ENCODE measurements at places on chromosomes 2 and 18. TPM values are rescaled to one million over a fixed set of nuclear protein-coding genes. Genes with fewer than 3 reads are reported as not detected.
A peak's percentile ranks its signal among the peaks of the same experiment; 100 is the strongest.

GRCh38 chr18:916562-916961 lies 11.9 kb downstream of the ADCYAP1 start:
- DNase-seq, result no peak

GRCh38 chr2:238100821-238101771 lies 956 bp downstream of the ESPNL start:
- no peak for DNase-seq

DNA sequence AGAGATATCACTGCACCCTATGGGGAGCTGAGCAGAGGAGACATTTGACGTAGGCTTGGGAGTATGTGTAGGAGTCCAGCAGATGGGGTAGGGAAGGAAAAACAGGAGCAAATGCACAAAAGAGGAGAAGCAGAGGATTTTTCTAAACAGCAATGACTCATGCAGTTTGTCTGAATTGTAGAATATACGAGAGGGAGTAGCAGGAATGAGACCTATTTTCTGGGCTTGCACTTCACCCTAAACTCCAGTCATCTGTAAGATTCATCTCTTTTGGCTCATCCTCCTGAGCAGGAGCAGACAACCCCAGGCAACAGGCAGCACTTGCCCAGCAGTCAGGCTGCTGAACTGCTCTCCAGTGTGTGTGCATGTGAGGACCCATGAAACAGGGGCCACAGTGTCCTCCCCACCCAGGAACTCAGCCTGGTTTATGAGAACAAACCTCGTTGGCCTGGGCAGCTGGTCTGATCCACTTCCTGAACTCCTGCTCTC lies 100.2 kb upstream of the CDC42EP3 start:
- DNase-seq, result peak; percentile 84

DNA sequence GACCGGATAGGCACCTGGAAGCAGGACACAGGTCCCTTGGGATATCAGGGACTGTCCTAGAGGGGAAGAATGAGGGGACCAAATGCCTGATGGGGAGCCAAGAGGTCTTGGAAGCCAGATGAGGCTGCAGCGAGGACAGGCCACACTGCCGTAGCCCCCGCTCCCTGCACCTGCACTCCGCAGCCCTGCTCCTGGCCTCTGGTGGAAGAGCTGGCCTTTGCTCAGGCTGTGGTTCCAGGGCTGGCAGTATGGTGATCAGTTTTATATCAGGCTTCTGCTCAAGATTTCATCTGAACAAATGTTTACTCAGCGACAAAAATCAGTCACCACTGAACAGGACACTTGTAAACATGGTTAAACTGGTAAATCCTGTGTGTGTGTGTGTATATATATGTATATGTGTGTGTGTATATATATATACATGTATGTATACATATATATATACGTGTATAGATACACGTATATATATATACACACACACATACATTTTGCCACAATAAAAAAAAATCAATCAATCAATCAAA lies 52.5 kb upstream of the TAF1B start:
- no peak for DNase-seq

DNA sequence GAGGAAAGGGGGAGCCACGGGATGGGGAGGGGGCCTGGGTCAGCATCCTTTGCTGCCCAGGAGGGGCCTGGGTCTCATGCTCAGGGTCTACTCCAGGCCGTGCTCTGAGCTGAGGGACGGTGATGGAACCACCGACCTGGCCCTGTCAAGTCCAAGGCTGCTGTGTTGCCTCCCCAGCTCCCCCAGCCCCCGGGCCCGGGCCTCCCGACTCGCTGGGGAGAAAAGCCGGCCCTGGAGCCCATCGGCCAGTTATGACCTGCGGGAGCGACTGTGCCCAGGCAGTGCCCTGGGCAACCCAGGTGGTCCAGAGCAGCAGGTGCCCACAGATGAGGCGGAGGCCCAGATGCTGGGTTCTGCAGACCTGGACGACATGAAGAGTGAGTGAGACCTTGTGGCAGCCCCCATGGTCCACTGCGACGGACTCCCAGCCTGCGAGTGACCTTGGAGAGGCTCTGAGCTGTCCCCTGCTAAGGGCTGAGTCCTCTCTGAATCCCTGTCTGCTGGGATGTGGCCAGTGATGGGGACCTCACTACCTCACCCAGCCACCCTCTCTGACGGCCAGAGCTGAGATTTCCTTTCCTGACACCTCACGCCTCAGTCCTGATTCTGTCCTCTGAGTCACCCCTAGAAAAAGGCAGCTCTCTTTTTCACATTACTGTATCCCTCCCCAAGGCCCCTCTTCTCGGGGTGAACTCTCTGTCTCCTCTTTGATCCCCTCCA lies 2.7 kb downstream of the SLC4A3 start:
- DNase-seq, result no peak

The DPYSL5 gene
- not detected for total RNA-seq

The LIMS2 gene
- total RNA-seq, result 1.1 TPM

Measured in IMR-90 (cell line).